Left renal cortex interstitium (tissue), 4 donors: ENCODE measurements at places on chromosomes 13 and 19. TPM values are rescaled to one million over a fixed set of nuclear protein-coding genes. Genes with fewer than 3 reads are reported as not detected.
A peak's percentile ranks its signal among the peaks of the same experiment; 100 is the strongest.

Gene PLIN4
- polyA plus RNA-seq, result 0.49 TPM

Gene MEGF8
- 35.3 TPM for polyA plus RNA-seq

Gene SYT5
- polyA plus RNA-seq, result 0.14 TPM

Gene STARD13
- polyA plus RNA-seq, result 22.3 TPM

Gene CPT1C
- 12.2 TPM for polyA plus RNA-seq

- peak; percentile 75 for DNase-seq
These were observed at the start of gene ZNF439 for GRCh38 chr19:11848594-11849469. TSS of gene ZNF439 (plus strand) at chr19:11848726. CDS start at chr19:11848868, 142 bp downstream.

DNA sequence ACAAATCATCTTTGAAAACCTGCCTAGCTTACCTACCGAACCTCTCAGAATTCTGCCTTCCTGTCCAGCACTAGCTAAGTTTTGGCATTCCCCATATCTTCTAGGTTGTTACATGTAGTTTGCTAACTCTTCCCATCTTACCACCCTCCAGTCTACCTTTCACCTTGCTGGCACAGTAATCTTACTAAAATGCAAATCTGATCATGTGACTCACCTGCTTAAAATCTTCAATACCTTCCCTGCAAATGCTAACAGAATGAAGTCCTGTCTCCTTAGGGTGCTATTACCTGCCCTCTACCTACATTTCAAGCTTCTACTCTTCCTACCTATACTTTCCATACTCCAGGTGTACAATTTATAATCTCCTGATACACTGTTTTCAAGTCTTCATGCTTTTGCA is 30.4 kb downstream of the INTS6 start:
- no peak for DNase-seq

DNA sequence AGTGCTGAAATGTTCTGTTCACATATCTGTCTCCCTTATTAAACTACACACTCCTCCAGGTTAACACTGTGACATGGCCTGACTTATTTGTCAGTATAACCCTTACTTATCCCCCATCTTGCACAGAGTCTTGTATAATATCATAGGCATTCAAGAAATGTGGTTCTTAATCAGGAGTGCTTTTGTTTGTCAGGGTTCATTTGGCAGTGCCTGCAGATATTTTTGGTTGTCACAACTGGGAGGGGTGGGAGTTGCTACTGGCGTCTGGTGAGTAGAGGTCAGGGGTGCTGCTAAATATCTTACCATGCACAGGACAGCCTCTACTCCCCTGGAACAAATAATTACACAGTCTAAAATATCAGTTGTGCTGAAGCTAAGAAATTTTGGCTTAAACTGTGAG is 20.4 kb upstream of the OBI1 start:
- DNase-seq, result no peak

GRCh38 chr13:29802621-29803020 is 47.8 kb downstream of the UBL3 start:
- no peak for DNase-seq

DNA sequence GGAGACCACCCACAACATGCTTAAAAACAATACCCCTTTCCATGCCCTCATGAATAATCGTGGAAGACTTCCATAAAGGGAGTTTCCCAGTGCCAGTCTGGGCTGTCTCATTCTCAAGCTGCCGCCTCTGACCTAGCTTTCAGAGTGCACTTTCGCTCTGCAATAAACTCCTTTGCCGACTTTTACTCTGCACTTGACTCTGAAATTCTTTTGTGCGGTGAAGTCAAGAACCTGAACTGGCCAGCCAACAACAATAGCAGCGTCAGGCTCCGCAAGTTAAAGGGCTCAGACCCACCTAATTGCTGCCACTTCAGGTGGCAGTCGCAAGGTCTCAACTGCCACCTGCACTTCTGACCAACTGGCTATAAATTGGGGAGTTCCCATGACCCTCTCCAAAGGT is 10.3 kb upstream of the LEUTX start:
- DNase-seq, result no peak

DNA sequence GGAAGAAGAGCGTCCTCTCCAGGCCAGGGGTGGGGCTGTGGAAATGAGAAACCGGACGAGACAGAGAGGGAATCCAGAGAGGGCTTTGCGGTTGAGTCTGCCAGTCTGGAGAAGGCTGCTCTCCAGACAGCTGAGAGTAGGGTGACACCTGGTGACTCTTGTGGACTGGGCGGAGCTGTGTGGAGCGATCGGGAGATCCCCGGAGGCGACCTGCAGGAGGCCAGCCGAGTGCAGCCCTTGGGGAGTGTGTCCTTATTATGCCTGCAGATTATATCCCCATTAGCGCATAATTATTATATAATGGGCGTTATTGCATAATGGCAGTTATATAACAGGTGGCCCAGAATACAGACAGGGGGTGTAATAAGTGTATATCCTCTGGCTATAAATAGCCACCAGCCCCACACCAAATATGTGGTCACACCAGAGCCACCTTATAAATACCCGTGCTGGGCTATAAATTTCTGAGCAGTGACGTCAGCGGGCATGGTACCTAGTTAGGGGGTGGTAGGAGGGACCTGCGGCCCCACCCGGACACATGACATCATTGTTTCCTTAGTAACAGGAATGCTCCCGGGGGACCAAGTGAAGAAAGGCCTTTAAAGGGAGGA is 41.2 kb downstream of the NFIX start:
- no peak for DNase-seq
